ENCODE measurements at places on chromosomes 16 and 17.

- DNase-seq, result no peak
These were observed 87.8 kb downstream of the MARCHF10 start for GRCh38 chr17:62720126-62720850.

DNA sequence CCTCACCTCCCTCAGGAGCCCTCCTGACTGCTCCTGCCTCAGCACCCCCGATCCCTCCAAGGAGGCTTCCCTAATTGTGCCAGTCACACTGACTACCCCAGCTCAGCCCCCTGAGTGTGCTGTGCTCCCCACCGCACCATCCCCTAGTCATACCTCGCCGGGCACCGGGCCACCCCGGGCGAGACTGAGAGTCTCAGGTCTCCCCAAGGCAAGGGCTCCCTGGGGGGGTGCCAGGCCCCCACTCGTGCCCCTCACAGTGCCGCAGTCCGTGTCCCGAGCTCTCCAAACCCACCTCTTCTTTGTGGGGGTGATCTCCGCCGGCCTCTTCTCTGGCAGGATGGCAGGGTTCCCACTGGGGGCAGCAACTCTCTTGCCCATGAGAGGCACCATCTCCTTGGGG, 3.2 kb downstream of the TRPV3 start:
- DNase-seq, result no peak

- no peak for DNase-seq
These were observed 262.3 kb downstream of the SOX9 start for GRCh38 chr17:72382971-72383722.

DNA sequence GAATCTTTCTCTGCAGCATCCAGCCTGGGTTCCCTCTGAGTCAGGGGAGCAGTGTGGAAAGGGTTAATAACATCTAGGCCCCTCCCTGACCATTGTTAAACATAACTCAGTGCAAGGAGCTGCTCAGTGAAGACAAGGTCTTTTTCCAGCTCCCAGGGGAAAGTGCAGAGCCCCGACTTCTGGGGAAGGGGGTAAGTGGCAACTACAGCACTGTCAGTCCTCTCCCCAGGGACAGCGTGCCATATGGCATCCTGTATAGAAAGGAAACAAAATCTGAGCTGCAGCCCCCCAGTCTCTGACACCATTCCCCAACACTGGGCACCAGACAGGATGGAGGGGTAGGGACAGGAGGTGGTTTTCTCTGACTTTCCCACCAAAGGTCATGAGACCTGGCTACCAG, 7.8 kb downstream of the MRPL27 start:
- DNase-seq, result no peak

GRCh38 chr17:79019632-79020584, 4.1 kb upstream of the C1QTNF1 start:
- peak; percentile 59 for DNase-seq

DNA sequence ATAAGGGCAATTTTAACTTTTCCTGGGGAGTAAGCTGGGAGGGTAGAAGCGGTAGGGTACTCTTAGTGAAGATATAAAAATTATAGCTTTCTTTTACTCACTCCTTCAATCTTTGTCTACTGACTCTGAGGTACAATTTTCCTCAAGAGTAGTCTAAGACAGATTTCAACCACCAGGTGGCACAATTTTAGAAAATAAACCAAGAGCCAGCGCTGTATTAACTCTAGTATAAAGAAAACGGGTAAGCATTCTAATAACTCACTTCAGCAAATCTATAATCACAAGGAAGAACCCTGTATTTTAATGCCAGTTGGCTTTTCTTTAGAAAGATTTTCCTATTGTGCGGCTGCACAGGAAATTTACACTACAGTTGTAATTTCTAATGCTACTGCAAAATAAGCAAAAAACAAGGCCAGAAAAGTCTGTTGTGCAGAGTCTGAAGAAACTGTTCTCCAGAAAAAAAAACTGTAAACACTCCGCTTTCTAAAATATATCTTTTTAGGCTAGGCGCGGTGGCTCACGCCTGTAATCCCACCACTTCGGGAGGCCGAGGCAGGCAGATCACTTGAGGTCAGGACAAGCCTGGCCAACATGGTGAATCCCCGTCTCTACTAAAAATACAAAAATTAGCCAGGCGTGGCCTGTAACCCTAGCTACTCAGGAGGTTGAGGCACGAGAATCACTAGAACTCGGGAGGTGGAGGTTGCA, 1.9 kb downstream of the CMC2 start:
- DNase-seq, result peak; percentile 83

DNA sequence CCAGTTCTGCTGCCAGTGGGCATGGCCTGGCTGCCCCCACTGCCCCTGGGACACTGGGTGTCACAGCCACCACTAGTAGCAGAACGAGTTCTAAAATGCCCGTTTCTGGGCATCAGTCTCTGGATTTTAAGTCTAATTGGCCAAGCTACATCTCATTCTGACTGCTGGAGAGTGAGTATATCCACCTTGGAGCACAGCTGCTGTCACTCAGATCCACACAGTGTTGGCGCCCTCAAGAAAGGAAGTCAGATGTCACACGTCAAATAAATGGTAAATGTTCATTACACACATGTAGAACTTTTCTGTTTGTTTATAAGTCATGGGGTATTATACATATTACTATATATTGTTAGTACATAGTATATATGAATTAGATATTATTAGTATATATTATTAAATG, 19.4 kb downstream of the GNGT2 start:
- no peak for DNase-seq

DNA sequence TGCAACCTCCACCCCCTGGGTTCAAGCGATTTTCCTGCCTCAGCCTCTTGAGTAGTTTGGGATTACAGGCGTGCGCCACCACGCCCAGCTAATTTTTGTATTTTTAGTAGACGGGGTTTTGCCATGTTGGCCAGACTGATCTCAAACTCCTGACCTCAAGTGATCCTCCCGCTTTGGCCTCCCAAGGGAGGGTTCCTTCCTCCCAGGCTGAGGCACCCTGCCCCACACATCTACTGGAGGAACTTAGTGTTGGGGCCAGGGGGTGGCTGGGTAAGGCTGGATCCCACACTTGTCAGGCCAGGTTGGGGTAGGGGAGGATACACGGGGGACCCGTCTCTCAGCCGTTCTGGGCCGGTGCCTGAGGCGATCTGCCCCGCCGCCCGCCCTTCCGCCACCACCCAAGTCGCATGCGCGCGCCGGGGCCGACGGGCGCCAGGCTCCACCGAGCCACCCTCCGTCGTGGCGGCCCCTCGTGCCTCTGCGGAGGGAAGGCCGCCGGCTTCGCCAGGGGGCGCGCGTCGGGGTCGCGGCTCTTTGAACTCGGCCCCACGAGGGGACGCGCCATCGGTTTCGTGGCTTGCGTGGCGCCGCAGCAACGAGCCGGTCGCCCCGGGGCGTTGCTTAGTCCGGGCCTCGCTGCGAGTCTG, 15.9 kb downstream of the GRB7 start:
- peak; percentile 51 for DNase-seq

GRCh38 chr16:14369734-14370598, 260.1 kb downstream of the PARN start:
- DNase-seq, result no peak

DNA sequence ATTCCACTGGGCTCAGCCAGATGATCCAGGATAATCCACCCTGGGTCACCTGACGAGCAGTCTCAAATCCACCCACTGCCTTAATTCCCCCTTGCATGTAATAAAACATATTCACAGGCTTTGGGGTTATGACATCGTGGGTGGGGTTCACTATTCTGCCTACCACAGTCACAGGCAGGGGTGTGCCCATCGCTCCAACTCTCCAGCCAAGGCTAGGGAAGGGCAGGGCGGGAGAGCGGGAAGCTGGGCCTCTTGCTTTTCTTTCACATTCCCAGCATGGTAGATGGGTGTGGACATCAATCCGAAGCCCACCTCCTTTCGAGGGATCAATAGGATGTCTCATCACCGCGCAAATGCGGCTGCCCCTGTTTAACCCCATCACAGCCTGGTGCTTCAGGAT, 12.7 kb upstream of the CD300LD start:
- no peak for DNase-seq

- DNase-seq, result no peak
These were observed 22.3 kb upstream of the MPRIP start for GRCh38 chr17:17019891-17020456.

DNA sequence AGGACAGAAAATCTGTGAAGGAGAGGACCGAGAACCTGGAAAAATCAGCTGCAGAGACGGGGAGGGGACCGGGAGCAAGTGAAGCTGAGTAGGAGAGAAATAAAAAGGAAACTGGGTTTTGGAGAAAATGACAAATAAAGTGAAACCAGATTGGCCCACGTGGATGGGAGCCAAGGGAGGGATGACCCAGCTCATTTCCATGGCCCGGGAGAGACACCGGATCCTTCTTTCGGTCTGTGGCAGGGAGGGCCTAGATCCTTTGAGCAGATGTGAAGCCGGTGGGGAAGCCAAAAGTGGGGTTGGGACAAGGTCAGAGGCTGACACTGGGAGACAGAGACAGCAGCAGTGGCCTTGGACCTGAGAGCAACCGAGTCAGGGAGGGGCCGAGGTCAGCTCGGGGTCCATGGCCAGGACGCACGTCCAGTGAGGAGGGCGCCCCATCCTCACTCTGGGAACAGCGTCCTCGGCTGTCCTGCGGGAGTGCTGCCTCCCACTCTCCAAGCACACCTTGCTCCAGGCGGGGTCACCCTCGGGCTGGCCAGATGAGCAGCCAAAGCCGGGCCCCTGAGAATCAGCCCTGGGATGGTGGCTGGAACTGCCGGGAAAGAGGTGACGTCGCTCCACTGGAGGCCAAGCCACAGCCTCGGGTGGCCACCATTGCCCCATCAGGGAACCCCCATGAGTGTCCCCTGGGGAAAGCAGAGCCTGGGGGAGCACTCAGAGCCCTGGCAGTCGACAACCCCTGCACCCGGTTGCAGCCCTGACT, 50.8 kb upstream of the CDR2 start:
- no peak for DNase-seq

- DNase-seq, result no peak
These were observed 51.4 kb downstream of the RAP1GAP2 start for GRCh38 chr17:2847381-2848333.

DNA sequence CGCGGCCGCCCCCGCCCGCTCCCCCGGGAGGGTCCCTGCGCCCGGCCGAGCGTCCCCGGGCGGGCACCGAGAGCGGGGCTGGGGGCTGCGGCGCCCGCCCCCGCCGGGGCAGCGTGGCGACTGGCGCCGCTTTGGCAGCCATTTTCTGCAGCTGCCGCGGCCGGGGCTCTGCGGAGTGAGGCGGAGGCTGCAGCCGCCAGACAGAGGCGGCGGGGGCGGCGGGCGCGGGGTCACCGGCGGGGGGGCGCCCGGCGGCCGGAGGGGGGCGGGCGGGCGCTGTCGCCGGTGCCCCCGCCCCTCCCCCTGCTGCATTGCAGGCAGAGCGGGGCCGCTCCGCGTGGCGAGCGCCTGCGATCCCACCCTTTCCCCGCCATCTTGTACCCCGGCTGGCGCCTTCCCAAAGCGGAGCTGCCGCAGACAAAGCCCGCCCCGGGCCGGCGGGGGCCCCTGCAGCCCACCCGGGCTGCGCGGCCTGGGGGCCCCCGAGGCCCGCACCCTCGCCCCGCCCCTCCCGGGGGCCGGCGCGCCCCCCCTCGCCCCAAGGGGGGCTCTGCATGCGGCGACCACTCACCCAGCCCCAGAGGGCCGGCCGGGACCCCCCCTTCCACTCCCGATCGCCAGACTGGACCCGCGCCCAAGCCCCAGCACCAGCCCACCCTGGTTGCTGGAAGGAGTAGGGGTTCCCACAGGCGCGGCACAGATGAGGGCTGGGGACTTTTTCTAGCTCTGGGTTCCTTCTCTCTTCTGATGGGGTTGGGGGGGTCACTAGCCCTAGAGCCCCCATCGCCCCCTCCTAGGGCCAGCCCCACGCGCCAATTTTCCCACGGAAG, 16.6 kb upstream of the CBX8 start:
- DNase-seq, result no peak

GRCh38 chr17:78839235-78839761, 1.3 kb downstream of the USP36 start:
- DNase-seq, result no peak

DNA sequence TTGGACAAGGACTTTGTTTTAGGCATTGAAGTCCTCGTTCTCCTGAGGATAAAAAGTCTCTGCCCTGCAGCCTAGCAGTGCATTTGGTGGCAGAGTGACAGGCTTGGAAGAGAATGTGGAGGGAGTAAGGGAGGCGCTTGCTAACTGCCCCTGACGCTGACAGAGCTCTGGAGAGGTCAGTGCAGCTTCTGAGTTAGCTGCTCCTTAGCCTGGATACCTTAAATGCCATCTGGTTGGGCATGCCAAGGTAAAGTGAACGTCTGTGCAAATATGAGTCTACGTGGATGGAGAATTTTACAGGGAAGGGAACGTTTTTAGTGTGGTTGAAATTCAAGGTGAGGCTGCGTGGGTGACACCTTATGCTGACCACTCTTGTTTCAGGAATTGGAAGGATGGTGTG, 44.4 kb downstream of the SEC14L1 start:
- DNase-seq, result no peak

GRCh38 chr17:42679492-42680330, 1.9 kb downstream of the CCR10 start:
- DNase-seq, result peak; percentile 67

- DNase-seq, result no peak
These were observed 27.4 kb downstream of the CEP95 start for GRCh38 chr17:64534187-64534586.

- DNase-seq, result no peak
These were observed 18.2 kb downstream of the IGSF6 start for GRCh38 chr16:21634216-21634615.

DNA sequence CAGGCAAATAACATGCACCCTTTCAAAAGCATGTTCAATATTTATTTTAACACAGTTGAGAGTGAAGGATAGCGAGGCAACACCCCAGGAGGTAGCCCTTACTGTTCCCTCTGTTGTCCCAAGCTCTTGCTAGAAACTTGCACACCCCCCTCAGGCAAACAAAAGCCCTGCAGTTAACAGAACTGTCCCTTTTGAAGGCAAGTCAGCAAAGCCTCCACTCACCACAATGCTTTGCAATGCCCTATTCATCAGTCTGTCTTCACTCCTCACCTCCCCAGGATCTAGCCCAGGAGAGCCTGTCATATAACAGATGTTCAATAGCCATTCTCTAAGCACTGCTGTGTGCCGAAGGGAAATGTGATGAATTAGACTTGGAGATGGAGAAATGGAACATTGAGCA, 3.5 kb upstream of the CNEP1R1 start:
- DNase-seq, result no peak

GRCh38 chr16:56728027-56728426, 1.9 kb upstream of the NUP93 start:
- DNase-seq, result no peak

DNA sequence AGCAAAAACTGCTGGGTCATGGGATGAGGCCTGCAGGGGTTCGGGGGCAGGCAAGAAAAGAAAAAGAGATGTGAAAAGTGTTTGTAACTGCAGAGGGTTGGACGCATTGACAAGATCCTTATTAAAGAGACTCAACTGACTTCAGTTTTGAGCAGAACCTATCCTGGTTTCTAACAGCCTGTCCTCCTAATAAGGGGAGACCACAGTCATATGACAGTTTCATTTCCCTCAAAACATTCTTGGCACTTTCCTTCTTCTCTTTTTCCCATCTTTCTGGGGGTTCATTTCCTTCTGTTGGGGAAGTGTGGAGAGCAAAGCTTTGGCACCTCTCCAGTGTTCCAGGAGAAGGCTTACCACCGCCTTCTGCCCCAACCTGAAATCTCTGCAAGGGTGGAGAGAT, 118.5 kb downstream of the MAF start:
- peak; percentile 42 for DNase-seq
